ENCODE measurements at places on chromosomes 4 and X. TPM values are rescaled to one million over a fixed set of nuclear protein-coding genes. Genes with fewer than 3 reads are reported as not detected.

The ADH1C gene
- polyA plus RNA-seq = 7.2 TPM

The PCDH7 gene
- polyA plus RNA-seq = 35.5 TPM

The SOX3 gene
- polyA plus RNA-seq = 0.05 TPM

The MAGED4B gene
- polyA plus RNA-seq = 27.5 TPM

The RNF113A gene
- polyA plus RNA-seq = 11.0 TPM

The VCX2 gene
- not detected for polyA plus RNA-seq

The MID1 gene
- polyA plus RNA-seq = 21.0 TPM

The IL21 gene
- not detected for polyA plus RNA-seq

The SUPT20HL1 gene
- not detected for polyA plus RNA-seq

The SLC39A8 gene
- 4.8 TPM for polyA plus RNA-seq

The SEPTIN6 gene
- polyA plus RNA-seq = 40.3 TPM

The SLC10A4 gene
- polyA plus RNA-seq = 0.78 TPM

The SPACA5 gene
- polyA plus RNA-seq = not detected

The RTL3 gene
- polyA plus RNA-seq = 2.2 TPM

The CXorf38 gene
- polyA plus RNA-seq = 8.2 TPM

- peak; percentile 72 for DNase-seq
Observed at GRCh38 chr4:165784672-165785071, 88.4 kb upstream of the TLL1 start.

DNA sequence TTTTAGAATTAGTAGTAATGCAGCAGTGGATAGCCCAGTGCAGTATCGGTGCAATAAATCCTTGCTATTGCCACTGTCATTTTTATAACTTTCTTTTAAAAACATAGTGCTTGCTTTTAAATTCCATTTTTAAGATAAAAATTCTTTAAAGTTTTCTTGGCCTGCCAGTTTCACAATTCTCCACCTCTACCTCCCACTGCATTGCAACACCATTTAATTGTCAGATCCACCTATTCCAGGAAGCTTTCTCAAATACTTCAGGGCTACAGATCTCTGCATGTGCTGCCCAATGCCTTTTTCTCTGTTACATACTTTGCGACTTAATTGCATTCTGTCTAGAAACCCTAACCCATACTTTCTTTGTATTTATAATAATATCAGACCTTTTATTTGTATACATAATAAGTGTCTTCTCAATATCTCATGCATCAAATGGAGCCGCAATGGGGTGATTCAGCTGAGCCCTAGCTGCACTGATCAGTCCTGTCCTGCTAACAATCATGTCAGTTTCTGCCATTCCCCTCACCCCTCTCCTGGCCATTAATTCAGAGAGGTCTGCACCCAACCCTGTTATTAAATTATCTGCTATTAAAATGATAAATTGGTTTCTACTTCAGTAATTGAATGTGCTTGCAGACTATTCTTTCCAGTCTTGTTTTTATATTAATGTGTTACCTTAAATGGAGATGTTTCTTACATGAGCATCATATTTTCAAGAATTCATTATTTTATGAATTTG, 193.1 kb downstream of the SLIT2 start:
- DNase-seq = no peak

DNA sequence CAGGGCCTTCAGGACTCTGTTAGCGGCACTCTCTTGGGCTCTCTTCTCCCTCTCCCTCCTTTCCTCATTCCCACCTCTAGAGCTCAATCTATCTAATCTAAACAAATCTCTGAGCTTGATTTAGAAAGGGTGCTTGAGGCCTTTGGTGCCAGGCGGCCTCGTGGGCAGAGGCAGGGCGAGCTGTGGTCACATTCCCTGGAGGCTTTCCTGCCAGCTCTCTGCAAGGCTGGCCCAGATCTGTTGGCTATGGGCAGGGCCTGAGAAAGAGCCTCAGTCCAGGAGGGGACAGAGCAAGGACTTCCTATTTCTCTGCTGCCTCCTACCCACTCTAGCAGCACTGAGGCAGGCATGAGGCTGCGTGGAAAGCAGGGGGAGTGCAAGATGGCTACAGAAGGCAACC, 38.6 kb downstream of the PJA1 start:
- no peak for DNase-seq

DNA sequence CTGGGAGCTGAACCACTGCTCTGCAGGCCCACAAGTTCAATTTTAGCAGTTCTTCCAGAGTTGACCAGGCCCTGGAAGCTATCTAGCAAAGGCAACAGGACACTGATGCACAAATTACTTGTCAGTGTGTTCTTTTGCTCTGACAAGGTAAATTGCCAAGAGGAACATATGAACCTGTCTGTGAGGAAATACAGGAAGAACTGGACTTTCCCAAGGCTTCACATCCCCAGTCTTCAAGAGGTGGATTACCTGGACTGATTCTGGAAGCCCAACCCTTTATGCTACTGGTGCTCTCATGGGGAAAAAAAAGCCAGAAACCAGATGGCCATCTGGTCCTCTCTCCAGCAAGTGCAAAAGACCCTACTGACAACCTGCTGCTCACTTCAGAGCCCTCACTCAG, 1.9 kb upstream of the TMEM185A start:
- DNase-seq = no peak

DNA sequence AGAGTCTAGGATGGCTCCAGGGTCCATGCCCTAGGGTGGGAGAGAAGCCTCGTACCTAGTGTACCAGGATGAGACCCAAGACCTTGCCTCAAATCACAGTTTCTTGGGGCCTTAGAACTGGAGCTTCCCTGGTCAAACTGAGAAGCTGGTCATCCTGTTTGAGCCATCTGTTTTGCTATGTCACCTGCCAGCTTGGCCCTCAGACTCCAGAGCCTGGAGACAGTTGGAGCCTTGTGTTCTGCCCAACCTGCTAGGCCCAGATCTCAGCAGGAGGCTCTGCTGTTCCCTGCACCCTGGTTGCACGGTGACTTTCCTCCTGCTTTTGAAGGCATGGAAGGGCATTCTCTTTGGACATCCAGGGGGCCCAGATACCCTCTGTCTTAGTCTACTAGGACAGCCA, 206.3 kb upstream of the ATP6AP2 start:
- no peak for DNase-seq

DNA sequence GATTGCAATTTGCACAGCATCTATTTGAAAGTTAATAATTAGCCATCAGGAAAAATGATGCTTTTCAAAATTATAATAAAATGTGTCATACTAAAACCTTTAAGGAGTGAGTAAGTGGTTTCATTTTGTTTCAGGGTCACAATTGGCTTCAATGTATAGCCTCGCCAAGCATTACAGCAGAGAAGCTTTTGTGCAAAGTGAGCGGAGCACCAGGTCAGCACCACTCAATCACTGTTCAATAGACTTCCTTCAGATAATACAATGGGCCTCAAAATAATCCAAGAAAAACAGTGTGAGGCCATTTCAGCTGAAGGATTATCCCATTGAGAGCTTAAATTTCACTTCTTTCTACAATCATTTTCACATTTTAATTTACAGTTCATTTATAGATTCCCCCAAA, 409.2 kb upstream of the SLIT2 start:
- no peak for DNase-seq

GRCh38 chr4:140640150-140640748, 71.5 kb upstream of the UCP1 start:
- no peak for DNase-seq

DNA sequence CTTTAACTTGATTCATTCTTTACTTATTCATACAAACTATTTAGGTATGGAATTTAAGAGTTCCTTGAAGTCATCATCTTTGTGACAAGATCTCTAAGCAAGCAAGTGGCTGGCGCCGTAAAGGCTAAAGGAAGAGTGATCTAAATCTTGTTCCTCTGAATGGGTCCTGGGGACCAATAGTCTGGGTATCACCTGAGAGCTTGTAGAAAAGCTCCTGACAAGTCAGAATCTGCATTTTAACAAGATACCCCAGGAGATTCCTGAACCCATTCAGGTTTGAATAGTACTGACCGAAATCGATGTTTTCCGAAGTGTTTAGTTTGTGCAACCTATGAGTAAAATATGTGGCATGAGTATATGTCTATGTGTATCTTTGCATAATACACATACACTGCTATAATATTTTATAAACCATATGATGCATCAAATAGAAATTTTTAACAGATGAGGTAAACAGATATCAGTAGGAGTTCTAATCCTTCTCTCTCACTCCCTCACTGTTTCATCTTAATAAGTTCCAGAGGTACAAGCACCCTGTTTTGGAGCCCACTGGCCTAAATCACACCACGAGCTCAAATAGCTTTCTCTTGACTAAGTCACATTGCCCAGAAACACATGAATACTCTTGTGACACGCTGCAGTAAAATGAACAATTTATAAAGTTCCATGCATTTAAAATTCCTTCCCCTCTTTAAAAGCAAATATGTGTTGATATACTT, 170.0 kb downstream of the RELL1 start:
- no peak for DNase-seq

DNA sequence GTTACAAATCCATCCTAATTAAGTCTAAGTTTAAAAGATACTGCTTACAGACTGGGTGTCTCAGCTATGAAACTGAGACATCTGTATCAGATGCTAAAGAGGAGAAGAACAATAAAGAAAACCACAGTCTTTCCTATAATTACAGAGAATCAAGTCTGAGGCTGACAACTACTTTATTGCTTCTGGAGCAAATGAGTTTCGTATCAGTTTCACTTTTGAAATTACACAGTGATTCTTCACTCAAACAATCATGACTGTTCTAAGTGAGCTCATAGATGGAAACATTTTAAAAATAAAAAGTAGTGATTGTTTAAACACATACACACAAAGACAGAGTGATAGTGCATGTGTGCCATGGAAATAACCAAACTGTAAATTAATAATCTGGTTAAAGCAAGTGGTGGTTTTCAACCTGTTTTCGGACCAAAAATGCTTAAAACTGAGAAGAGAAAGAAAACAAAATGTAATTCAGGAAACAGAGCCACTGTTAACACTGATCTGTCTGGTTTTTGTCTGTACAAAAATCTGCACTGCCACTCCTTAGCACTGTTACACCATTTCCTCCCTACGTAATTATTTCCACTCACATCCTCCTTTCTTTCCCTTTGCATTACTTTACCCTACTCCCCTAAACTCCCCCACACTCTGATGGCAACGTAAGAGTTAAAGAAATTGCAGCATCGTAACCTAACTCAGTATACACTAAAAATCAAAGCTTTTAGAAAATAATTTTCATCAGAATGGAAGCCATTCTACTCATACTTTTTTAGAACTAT, 12.5 kb downstream of the RFC1 start:
- peak; percentile 76 for DNase-seq

DNA sequence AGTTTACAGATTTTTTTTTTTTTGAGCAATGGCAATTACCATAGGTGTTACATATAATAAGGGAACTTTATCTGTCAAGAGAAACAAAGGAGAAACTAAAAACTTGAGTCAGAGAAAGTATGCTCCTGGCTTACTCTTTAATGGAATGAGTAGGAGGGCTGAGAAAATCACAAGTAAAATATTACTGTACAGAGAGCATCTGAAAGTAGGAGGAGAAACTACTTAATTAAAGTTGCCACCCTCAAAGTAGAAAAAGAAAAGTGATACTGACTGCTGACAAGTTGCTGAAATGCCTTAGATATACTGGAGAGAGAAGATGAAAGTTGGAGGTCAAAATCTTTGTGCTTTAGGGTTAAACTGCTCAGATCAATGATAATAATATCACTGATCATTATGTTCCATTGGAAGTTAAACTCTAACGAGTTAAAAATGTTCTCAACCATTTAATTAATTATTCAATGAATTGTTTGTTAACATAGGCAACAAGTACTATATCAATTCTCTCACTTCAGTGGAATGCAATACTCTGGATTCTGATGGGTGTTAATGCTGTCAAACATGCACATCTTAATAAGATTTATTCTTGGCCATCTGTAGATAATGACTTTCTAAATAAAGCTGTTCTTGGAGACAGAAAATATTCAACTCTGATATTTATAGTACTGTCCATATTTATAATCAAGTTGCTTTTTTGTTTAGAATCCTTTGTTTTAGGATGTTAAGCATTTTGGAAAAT, 61.2 kb upstream of the CAMK2D start:
- DNase-seq = no peak

- no peak for DNase-seq
Observed at GRCh38 chrX:98405376-98405775, 1521.7 kb downstream of the RPA4 start.

- DNase-seq = no peak
Observed at GRCh38 chr4:178215763-178216162, 773.5 kb upstream of the AGA start.

DNA sequence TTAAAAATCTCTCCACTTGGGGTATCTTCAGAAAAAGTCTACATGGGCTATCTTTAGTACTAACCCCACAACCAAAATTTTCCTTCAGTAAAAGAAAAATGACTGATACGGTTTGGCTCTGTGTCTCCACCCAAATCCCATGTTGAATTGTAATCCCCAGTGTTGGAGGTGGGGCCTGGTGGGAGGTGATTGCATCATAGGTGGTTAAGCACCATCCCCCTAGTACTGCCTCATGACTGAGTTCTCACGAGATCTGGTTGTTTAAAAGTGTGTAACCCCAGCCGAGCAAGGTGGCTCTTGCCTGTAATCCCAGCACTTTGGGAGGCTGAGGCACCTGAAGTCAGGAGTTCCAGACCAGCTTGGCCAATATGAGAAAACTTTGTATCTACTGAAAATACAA, 66.8 kb downstream of the USP46 start:
- no peak for DNase-seq

DNA sequence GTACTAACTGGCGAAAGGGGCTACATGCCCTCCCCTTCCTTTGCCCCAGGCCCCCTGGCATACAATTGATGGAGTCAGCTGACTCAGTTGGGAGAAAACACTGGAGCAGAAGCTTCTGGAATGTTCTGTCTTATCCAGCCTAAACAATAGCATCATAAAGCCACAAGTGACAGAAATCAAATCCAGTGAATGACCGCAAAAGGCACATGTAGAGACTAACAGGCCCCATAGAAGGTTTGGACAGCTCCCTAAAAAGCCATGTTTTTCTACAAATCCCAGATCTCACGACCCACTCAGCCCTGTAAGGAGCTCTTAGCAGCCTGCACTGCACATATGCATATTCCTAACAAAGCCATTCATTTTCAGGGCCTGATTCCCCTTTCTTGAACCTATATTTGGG, 25.1 kb downstream of the SCARB2 start:
- DNase-seq = no peak

- no peak for DNase-seq
Observed at GRCh38 chrX:720825-721224, 90.2 kb downstream of the SHOX start.

GRCh38 chr4:127484117-127484516, 148.6 kb upstream of the INTU start:
- no peak for DNase-seq

- DNase-seq = no peak
Observed at GRCh38 chr4:156186111-156186510, 232.4 kb upstream of the CTSO start.

- no peak for DNase-seq
Observed at GRCh38 chr4:119081943-119082342, 53.7 kb upstream of the MYOZ2 start.

All from muscle of leg (tissue), 16 donors.